Hematopoietic multipotent progenitor cell treated with erythropoietin and hydrocortisone succinate and interleukin-3 and kit ligand, for 15 days (in vitro differentiated cells): ENCODE measurements at places on chromosomes 3 and 15.

GRCh38 chr3:5464649-5465048 is 277.1 kb downstream of the EDEM1 start:
- no peak for DNase-seq

GRCh38 chr3:30712991-30713390 is 106.6 kb downstream of the TGFBR2 start:
- no peak for DNase-seq

DNA sequence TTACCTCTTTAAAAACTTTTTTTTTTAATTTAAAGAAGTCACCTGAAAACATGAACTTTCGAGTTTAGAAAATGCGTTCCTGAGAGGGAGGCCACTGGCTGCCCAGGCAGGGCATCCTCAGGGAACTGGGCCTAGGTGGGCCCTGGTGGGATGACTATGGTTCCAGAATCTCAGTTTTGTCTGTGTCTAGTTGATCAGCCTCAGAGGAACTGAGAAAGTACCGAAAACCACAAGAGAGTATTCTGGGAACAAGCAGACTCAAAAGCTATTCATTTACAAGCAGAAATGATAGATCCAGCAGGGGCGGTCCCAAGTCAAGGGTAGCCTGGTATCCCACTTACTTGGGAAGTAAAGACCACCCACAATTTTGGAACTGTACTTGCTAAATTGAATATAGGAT is 10.5 kb downstream of the WWTR1 start:
- no peak for DNase-seq

DNA sequence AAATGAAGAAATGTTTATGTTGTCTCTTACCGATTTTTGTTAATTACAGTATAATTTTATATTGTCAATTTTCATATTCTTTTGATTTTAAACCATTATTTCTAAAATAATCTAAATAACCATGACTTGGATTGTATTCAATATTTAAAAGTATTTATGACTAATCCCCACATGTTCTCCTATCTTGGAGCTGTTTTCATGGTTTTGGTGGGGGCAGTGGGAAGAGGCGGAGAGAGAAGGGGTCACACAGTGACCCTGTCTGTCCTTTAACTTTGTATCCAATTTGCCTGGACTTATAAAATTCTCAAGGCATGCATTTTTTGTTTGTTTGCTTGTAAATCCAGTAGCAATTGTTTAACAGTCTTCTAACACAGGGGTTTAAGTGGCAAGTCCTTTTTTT is 407.4 kb downstream of the NTRK3 start:
- DNase-seq: no peak

- no peak for DNase-seq
These were observed 69.9 kb downstream of the TMCO5A start for GRCh38 chr15:38004218-38004861.

- no peak for DNase-seq
These were observed 17.8 kb downstream of the SPATA12 start for GRCh38 chr3:57078344-57078634.

- DNase-seq: peak; percentile 19
These were observed 82.7 kb downstream of the TMEM39A start for GRCh38 chr3:119380697-119381096.

DNA sequence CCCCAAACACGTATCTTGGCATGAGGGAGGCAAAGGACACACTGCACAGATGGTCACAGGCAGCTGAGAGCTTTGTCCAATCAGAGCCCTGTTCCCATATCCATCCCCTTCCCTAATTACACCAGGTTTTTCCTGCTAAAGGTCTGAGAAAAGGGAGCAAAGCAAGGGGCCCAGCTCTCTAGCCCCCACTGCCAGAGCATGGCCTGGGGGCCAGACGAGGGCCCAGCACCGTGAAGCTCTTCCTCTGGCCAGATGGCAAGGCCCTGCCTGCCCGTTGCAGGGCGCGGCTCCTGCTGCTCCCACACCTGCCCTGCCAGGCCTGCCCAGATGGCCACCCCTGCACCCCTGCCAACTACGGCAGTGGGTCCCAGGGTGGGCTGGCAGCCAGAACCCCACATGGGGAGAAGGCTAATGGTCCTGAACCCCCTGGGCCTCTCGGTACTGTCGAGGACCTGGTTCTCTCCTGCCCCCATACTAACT is 3.2 kb downstream of the SHF start:
- no peak for DNase-seq

- peak; percentile 46 for DNase-seq
These were observed 33.0 kb upstream of the TEX264 start for GRCh38 chr3:51637941-51638471.

DNA sequence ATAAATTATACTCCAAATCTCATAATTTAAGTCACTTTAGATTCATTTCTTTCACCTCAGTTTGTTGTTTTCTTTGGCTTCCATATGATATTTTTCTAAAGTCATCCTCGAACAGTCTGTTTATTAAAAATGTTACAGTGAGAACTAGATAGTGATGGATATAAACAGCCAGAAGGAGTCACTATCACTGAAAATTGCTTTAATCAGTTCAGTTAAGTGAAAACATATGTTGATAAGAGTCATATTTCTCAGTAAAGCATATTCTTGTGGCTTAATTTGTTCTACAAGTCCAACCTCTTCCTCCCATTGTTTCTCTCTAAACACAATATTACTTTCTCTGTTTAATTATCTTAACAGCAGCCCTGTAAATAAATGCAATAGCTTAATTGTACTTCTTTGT is 427.5 kb upstream of the ALCAM start:
- DNase-seq: no peak

DNA sequence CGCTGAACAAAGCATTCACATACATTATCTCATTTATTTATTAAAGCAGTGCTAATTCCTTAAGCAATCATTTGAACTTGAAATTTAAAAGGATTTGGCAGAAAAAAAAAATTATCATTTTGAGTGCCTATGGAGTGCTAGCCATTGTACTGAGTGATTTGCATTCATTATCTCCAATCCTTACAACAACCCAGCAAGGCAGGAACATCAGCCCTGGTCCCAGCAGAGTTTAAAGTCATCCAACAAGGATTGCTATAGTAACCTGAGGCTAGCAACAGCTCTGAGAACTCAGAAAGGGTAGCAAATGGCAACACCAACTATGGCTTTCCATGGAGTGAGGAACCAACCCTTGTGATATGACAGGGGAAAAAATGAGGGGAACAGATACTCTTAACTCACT is 237.6 kb upstream of the SETMAR start:
- DNase-seq: no peak

- no peak for DNase-seq
These were observed 57.3 kb downstream of the FRMD5 start for GRCh38 chr15:44137750-44138149.

DNA sequence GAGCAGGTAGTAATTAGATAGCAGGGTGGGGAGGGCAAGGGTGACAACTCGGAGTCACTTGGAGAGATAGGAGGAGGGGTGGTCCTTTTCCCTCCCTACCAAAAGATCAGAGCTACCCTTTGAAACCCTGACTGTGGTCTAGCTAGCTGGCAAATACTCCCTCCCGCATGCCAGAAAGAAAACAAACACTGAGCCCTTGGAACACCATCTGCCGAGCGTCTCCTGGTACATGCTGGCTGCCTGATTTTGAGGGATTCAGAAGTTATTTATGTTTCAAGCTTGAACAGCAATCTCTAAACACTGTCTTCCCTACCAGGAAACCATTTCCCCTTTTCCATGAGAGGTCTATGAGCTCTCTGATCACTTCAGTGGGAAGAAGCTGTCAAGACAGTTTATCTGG is 291.6 kb upstream of the CFAP20DC start:
- no peak for DNase-seq

DNA sequence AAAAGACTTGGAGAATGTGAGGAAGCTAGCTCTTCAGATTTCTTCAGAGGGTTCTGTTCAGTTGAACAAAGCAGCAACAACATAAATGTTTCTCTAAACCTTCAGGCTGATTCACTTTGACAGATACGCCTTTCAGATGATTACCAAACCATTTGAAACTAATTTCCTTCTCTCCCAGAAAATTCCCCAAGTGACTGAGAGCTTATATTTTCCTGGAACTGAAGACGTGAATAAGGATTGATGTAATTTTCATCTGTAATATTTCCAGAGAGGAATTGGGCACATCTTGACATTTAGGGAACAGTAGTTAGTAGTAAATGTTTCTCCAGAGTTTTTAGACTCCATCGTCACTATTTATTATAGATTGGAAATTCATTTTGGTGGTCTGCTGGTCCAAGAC is 108.6 kb upstream of the AADACL2 start:
- DNase-seq: no peak

GRCh38 chr15:89127054-89127702 is 38.9 kb downstream of the ABHD2 start:
- no peak for DNase-seq

DNA sequence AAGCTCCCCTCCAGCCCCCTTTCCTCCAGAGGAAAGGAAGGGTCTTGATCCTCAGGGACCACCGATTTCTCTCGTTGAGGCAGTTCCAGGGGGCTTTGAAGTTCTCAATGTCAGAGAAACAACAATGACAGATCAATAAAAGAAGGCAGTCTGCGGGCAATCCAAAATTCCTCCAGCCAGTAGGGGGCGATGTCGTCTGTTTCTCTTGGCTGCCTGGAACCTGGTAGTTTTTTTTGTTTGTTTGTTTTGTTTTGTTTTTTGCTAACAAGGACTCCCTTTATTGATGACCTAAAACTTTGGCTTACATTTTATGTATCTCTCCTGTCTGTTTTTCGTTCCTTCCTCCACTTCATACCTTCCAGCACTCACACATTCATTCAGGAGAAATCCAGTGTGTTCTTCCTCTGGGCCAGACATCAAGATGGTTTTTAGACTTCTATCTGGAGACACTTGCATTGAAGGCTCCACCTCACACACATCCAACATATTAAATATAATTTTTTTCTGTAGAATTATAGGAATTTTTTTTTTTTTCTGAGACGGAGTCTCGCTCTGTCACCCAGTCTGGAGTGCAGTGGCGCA is 276.6 kb downstream of the RPLP1 start:
- peak; percentile 48 for DNase-seq

DNA sequence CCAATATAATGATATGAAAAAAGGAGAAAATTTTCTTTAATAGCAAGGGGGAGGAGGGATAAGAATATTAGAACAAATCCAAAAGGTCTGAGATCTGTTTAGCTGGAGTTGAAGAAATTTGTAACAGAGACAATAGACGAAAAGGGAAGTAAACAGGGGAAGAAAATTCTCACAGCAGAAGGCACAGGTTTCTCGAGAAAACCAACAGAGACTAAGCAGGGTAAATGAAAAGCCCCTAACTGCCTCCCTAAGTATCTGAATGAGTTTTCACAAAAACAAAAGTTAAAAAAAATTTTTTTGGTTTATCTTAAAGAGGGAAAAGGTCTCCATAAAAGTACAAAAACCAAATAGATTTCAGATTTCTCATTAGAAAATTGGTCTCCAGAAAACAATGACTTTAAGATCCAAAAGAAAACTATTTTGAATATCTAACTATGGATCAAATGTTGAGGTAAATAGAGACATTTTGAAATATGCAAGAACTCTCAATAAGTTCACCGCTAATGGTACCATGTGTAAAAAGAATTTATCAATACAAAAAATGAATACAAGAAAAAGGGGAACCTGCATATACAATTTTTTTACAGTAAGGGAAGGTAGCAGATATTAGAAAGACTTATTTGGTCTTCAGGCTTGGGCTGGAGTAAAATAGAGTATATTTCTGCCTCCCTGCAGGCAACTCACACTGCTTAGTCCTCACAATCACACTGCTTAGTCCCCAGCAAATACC is 23.9 kb upstream of the NEK10 start:
- no peak for DNase-seq

GRCh38 chr3:124091716-124092115 is 99.8 kb upstream of the ROPN1 start:
- no peak for DNase-seq

GRCh38 chr3:21912711-21913110 is 161.7 kb upstream of the ZNF385D start:
- DNase-seq: no peak

DNA sequence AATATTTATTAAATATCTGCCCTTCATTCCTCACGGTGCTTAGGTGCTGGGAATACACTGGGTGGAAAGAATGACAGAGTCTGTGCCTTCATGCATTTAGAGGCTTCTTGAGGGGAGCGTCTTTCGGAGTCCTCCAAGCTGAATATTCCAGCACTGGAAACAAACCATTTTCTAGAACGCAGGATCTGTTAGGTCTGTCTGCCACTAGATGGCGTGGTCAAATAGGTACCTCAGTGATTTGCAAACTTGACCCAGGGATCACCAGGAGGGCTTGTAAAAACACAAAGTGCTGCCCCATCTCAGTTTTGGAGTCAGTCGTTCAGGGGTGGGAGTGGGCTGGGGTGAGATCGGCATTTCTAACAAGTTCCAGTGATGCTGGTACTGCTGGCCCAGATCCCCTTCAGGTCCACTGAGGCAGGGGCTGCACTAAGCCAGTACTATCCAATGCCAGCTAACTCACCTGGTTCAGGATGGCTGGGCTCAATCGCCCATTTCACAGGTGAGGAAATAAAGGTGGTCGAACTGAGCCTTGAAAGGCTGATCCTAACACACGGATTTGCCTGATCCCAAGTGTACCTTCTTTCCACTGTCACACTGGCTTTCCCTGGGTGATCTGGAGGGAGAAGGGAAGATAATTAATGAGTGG is 14.8 kb downstream of the ARNT2 start:
- peak; percentile 12 for DNase-seq

- DNase-seq: no peak
These were observed 189.0 kb downstream of the ZNF621 start for GRCh38 chr3:40713795-40714194.

- DNase-seq: no peak
These were observed 180.7 kb upstream of the TTC14 start for GRCh38 chr3:180421221-180421620.

DNA sequence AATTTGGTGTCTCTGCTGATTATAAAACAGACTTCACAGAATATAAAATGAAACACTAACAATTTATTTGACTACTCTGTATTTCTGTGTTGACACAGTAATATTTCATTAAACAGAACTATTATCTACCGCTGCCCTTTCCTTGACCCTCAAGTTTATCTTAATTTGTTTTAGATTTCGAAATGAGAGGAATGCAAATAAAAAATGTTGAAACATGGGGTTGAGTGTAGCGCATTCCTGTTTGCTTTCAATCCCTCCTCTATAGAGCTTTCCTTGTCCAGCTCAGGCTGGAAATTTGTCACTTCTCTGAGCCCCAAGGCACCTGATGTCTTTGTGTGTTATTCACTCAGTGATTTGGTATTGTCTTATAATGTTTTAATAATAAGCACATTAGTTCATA is 550.2 kb downstream of the ZBBX start:
- no peak for DNase-seq

GRCh38 chr3:9669720-9670432 is 20.6 kb downstream of the MTMR14 start:
- no peak for DNase-seq

- no peak for DNase-seq
These were observed 103.8 kb upstream of the PRR20G start for GRCh38 chr3:127391436-127392155.

- DNase-seq: no peak
These were observed 51.0 kb upstream of the SPSB4 start for GRCh38 chr3:141000027-141000663.

GRCh38 chr3:123782488-123782887 is 101.6 kb downstream of the MYLK start:
- DNase-seq: no peak
